D341Med (cell line): ENCODE measurements at places on chromosomes 12 and 14.
A peak's percentile ranks its signal among the peaks of the same experiment; 100 is the strongest.

DNA sequence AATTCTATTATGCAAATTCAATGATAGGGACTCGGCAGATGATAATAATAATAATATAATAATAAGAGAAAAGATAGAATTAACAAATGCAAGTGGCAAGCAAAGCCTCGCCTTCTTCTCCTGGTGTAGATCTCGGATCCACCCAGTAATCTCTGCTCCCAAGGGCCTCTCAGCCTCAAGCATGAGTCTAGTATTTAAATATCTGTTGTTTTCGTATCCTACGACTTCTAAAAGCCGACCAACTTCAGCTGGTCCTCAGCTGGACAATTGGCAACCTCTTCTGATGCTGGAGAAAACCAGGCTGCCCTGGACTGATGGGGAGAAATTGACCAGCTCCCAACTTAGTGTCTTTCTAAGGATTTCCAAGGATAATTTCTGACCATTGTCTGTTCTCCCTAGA, 14.0 kb upstream of the MAP1LC3B2 start:
- DNase-seq = no peak

- DNase-seq = peak; percentile 66
Measured at GRCh38 chr12:121803861-121804416, at the start of gene SETD1B. Gene SETD1B (plus strand): TSS chr12:121804009. CDS start chr12:121804738, 729 bp downstream.

- no peak for DNase-seq
Measured at GRCh38 chr12:308511-308910, 45.9 kb upstream of the SLC6A13 start.

DNA sequence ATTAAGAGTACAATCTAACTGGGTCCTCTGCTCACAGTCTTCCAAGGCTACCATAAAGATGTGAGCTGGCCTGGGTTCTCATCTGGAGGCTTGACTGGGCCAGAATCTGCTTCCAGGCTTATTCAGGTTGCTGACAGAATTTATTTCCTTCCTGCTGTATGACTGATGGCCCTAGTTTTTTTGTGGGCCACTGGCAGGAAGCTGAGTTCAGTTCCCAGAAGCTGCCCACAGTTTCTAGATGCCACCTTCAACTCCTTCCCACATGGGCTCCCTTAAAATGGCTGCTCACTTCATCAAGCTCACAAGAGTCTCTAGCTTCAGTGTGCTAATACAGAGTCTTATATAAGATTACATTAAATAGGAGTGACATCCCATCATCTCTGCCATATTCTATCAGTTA, 121.7 kb upstream of the CAND1 start:
- no peak for DNase-seq

- DNase-seq = no peak
Measured at GRCh38 chr12:110093631-110094311, 30.4 kb upstream of the IFT81 start.

GRCh38 chr14:100038065-100038464, 27.2 kb upstream of the EVL start:
- DNase-seq = no peak

- no peak for DNase-seq
Measured at GRCh38 chr14:64727551-64728071, 23.4 kb downstream of the PLEKHG3 start.

GRCh38 chr12:64825143-64826021, 935 bp downstream of the TBC1D30 start:
- DNase-seq = peak; percentile 66

GRCh38 chr12:68097386-68097785, 62.2 kb downstream of the IFNG start:
- no peak for DNase-seq

- DNase-seq = no peak
Measured at GRCh38 chr12:132159555-132160003, 15.3 kb downstream of the NOC4L start.

DNA sequence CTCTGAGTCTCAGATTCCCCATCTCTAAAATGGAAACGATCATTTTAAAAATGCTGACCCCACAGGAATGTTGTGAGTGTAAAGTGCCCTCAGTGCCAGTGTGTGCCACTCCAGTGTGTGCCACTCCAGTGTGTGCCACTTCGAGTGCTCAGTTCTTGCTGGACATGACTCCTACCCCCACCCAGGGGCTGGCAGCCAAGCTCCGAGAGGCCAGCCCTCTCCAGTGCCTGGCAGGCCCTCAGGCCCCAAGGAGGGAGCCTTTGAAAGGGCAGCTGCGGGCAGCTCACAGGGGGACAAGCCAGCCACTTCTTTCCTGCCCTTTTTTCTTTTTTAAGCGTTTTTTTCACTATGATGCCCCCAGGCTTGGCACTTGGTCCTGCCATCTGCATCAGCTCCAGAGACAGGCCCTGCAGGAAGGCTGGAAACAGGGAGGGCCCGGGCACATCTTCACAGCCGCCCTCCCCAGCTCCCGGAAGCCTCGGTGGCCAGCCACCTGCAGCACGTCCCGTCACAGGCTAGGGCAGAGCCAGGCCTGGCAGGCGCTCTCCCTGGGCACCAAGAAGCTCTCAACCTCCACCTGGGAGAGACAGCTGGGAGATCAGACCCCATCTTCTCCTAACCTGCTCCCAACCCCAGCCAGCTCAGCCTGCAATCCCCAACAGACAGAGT, 29.8 kb downstream of the NCOR2 start:
- no peak for DNase-seq

GRCh38 chr12:57190037-57190436, 26.6 kb upstream of the NXPH4 start:
- peak; percentile 67 for DNase-seq

- no peak for DNase-seq
Measured at GRCh38 chr14:79730953-79731352, 480.4 kb downstream of the DIO2 start.

- DNase-seq = peak; percentile 56
Measured at GRCh38 chr12:123041042-123041531, 60.6 kb downstream of the ARL6IP4 start.

DNA sequence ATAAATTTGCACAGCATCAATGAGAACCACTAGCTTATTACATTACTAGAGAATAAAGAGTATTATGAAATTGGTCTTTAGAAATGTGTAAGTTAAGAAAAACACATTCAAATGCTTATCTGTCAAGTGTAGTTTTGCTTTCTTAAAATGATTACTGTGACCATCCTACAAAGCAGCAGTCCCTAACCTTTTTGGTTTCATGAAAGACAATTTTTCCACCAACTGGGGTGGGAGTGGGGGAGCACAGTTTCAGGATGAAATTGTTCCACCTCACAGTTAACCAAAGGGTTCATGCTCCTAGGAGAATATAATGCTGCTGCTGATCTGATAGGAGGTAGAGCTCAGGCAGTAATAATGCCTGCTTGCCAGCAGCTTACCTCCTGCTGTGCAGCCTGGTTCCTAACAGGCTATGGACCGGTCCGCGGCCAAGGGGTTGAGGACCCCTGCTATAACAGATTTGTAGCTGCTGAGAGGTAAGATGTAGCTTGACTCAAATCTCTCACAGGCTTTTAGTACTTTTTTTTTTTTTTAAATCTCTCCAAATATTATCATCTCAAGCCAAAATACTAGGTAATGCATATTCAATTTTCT, 45.4 kb downstream of the PPP4R3A start:
- DNase-seq = no peak
